EL (cell line): ENCODE measurements at places on chromosomes 13 and 19.

DNA sequence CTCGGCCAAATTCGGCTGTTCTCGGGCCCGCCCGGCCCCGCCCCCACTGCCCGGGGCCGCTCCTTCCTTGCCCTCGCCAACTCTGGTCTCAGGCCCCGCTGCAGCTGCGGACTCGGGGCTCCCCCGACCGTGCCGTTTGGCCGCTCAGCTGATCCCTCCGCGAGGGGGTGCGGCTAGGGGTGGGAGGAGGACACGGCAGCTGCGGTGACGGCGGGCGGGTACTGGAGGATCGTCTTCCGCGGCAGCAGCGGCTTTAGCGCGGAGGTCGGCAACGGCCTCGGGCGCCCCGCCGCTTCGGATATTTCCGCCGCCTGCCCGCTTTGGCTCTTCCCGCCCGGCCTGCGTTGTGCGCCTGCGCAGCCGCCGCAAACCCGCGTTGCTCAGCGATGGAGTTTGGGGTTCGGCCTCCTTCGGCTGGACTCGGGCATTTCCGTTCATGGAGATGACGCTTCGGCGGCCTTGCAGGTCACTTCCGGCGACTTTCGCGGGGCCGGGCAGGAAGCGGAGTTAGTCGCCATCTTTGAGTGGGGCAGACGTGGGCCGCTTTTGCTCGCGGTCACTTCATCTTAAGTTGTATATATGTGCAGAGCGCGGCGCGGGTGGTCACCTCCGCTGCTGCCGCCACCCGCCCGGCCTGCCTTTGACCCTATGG, 338 bp upstream of the UBE2M start:
- DNase-seq: peak; percentile 98

DNA sequence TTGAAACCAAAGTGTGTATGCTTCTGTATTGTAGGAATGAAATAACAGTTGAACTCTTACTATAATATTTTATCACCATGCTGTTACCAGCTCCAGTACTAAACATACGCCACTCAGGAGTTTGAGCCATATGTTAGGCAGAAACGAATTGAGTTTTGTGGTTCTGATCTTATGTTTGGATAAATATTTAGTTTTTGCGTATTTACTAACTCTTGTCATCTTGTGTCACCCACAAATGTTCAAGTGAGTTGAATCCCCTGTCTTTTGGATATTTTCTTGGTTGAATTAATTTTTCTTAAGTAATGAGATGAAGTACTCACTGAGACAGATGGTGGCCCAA, 1.5 kb downstream of the FNDC3A start:
- peak; percentile 19 for DNase-seq

DNA sequence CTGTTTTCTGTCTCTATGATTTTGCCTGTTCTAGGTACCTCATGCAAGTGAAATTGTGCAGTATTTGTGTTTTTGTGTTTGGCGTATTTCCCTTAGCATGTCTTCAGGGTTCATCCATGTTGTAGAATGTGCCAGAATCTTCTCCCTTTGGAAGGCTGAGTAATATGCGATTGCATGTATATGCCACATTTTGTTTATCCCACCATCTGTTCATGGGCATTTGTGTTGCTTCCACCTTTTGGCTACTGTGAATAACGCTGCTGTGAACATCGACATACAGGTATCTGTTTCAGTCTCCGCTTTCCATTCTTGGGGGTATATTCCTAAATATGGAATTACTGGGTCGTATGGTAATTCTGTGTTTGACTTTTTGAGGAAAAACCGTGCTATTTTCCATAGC, 190.0 kb downstream of the ATP8A2 start:
- DNase-seq: no peak

DNA sequence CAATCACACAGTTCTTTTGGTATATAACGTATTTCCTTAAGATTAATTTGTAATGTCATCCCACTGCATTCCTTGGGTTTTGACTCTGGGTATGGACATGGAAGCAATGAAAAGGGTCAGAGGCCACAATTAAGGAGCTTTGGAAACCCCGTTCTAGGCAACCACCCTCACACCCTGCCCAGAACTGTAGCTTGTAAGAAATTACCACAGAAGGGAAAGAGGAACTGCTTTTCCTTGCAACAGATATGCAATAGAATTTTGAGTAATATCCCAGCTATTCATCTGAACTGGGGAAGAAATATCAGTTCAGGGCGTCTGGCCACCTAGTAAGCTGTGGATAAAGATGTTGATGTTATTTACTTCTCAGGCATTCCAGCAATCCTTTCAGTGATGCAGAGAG, 985 bp upstream of the CLC start:
- DNase-seq: no peak

GRCh38 chr13:53411463-53411862, 382.9 kb downstream of the OLFM4 start:
- DNase-seq: no peak

DNA sequence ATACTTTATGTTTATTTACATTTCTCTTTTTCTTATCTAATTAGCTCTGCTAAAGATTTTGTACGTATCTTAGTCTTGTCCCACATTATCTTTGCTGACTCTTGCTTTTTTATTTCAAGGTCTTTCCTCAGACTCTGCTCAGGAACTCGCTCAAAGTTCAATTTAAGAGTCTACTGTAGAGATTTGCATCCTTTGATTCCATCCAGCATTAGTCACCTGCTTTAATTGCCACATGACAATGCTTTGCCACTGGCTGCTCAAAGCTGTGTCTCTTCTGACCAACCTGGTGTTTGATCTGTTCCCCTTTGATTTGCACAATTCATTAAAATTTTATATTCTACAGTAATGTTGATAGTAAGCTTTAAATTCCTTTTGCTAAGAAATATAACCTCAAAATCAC, 157.9 kb upstream of the FREM2 start:
- DNase-seq: no peak

- DNase-seq: peak; percentile 33
Observed at GRCh38 chr19:8631425-8631819, 989 bp downstream of the NFILZ start.

DNA sequence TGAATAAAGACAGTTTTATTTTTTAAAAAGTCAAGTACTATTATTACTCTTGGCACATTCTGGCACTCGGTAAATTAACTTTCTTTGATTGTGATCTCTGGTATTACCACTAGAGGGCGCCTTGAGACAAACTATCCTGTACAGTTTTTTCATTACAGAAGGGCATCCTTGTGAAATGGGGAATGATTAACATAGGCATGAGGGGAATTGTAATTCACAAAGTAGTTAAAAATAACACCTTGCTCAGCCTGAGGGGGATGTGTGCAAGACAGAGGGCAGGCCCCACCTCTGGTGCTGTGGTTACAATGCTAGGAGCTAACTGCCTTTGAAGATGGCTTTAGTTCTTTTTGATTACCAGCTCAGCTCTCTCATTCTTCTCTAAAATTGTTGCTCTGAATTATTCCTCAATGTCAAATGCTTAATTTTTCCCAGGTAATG, 24.2 kb upstream of the C1QTNF9B start:
- peak; percentile 60 for DNase-seq

DNA sequence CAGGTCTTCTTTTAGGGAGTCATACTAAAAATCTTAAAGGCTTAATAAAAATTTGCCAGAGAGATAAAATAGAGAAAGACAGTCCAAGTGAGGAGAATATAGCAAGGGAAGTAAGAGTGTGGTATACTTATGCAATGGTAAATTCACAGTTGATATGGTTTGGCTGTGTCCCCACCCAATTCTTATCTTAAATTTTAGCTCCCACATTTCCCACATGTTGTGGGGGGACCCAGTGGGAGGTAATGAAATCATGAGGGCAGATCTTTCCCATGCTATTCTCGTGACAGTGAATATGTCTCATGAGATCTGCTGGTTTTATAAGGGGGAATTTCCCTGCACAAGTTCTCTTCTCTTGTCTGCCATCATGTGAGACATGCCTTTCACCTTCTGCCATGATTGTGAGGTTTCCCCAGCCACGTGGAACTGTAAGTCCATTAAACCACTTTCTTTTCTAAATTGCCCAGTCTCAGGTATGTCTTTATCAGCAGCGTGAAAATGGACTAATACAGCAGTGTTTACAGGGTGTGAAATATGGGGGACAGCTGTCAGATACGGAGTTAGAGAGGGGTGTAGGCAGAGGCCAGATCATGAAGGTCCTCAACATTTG, 115.4 kb downstream of the UGGT2 start:
- DNase-seq: no peak

GRCh38 chr19:15456871-15457700, 7.3 kb downstream of the RASAL3 start:
- DNase-seq: no peak

- peak; percentile 92 for DNase-seq
Observed at GRCh38 chr13:66657165-66657881, 572.8 kb downstream of the PCDH9 start.

GRCh38 chr19:14333101-14333871, 48.0 kb upstream of the ADGRE5 start:
- peak; percentile 57 for DNase-seq

DNA sequence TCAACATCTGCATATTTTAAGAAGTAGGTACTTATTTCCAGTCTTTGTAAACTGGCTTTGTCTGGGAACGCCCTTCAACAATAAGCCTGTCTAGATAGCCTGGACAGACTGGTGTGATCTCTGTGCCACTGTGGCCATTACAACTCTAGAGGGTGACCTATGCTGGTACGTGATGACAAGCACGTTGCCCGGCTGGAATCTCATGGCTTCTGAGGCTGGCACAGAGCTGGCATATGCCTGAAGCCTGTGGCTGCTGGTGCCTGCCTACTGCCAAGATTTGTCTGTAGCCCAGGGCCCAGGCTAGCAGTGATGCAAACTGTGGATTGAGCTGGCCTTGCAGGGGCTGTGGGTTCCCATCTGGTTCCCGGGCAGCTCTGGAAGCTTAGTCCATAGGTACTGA, 34.0 kb downstream of the IGFL3 start:
- DNase-seq: no peak

DNA sequence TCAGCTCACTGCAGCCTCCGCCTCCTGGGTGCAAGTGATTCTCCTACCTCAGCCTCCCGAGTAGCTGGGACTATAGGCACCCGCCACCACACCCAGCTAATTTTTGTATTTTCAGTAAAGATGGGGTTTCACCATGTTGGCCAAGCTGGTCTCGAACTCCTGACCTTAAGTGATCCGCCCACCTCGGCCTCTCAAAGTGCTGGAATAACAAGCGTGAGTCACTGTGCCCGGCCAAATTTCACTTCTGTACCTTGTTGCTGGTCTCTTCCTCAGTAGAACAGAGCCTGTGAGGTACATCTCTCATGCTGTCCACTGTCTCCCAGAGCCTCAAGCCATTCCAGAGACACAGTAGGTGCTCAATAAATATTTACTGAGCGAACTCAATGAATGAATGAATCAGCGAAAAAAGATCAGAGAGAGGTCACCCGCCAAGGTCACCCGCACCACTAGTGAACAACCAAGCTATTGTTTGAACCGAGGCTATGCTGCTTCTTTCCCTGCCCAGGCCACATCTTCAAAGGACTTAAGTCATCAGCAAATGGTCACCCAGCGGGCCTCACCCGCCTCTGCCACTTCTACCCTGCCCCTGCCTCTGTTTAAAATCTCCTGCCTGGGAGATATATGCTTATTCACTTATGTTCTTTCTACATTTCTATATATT, 9.3 kb downstream of the TMEM143 start:
- no peak for DNase-seq

GRCh38 chr13:42041684-42042035, 6.8 kb upstream of the DGKH start:
- DNase-seq: peak; percentile 71

DNA sequence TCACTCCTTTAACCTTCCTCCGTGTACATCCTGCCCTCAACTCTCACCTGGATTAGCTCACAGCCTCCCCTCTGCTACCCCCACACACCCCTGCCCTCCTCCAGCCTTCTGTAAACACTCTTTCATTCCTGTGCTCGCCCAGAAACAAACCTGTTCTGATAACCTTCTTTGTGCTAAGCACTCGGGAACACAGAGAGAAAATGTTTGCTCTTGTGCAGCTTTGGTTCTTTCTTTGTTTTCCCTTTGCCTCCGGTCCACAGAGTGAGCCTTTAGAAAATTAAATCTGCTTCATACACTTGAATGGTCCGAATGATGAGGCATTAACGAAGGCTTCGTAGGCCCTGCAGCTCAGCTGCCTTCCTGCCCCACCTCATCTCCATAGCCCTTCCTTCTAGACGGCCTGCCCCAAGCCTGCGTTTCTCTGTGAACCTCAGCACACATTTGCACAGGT, 6.6 kb upstream of the ZDHHC20 start:
- no peak for DNase-seq

GRCh38 chr13:110102053-110102452, 204.9 kb downstream of the COL4A1 start:
- DNase-seq: no peak

DNA sequence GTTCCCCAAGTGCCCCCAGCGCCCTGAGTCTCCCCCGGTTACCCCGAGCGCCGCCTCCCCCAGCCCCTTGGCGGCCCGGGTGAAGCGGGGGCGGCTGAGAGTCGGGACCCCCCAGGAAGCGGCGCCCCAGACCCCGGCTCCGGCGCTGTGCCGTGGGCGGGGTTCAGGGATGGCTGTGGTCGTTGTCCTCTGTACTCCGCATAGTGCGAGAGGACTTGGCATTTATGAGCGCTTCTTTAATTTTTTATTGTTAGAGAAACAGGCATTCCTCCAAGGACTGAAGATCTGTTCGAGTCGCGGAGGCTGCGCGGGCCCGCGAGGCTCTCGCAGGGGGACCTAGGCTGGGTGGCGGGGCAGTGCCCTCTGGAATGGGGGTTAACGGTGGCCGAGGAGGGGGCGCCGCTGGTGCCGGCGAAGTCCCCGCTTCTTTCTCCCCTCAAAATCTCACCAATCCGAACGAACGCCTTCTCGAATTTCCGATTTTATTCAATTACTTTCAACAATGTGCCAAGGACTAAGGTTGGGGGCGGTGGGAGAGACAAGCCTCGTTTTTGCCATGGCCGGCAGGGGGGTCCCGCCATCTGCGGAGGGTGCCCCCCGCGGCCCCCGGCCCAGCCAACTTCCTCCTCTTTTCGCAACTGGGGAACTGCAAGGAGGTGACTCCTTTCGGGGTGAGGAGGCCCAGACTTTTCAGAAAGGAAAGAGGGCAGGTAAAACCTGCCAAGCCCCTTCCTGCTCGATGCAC, 596 bp upstream of the GJB2 start:
- no peak for DNase-seq

DNA sequence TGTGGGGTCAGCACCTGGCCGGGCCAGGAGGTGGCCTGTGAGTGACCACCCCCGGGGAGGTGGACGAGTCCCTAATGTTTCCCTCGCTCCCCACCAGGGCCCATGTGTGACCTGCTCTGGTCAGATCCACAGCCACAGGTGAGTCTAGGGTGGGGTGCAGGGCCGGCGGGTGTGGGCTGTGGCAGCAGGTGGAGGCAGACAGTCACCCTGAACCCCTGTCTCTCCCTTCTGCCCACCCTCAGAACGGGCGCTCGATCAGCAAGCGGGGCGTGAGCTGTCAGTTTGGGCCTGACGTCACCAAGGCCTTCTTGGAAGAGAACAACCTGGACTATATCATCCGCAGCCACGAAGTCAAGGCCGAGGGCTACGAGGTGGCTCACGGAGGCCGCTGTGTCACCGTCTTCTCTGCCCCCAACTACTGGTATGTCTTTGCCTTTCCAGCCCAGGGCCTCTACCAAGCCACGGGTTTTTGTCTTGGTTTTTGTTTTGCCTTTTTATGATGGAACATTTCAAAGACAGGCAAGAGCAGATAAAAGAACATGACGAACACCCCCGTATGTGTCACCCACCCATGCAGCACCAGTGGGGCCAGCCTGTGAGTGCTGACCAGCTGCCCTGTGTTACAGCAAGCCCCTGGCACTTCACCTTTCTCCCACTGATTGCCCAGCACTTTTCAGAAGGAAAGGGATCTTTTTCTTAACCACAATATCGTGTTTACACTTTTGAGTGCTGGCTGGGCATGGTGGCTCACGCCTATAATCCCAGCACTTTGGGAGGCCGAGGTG, 24.9 kb downstream of the CCDC8 start:
- no peak for DNase-seq
